ENCODE measurements at places on chromosomes 1 and 21.

- DNase-seq = no peak
Observed at GRCh38 chr1:96016219-96016618, 705.4 kb upstream of the PTBP2 start.

- DNase-seq = no peak
Observed at GRCh38 chr1:65420590-65421350, at the start of the genes LEPR and LEPROT. Gene LEPR (plus strand): TSS chr1:65420668. CDS start chr1:65565566, 144,898 bp downstream. Gene LEPROT (plus strand): TSS chr1:65420668. CDS start chr1:65420725, 57 bp downstream.

GRCh38 chr1:172778456-172779455, 119.9 kb downstream of the FASLG start:
- no peak for DNase-seq

- DNase-seq = no peak
Observed at GRCh38 chr1:154324241-154324640, 1.1 kb upstream of the ATP8B2 start.

DNA sequence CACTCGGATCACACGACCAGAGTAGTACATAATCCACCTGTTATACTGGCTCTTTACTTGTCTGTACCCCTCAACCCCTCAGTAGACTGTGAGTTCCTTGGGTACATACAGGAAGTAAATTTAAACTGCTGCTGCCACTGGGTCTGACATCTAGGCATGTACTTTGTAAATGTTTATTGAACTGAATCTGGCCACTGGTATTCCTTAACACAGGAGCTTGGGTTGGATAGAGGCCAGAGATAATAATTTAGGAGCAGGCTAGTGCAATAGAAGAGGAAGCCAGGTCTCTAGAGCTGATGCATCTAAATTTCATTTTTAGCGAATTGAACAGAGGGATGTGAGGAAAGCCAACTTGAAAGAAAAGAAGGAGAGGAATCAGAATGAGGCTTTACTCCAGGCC, 12.4 kb downstream of the TTC4 start:
- DNase-seq = no peak

- no peak for DNase-seq
Observed at GRCh38 chr1:27528818-27529703, 39.1 kb upstream of the WASF2 start.

GRCh38 chr1:228050571-228051231, 31.8 kb upstream of the ARF1 start:
- no peak for DNase-seq

GRCh38 chr1:240280560-240281322, 189.1 kb downstream of the FMN2 start:
- no peak for DNase-seq

DNA sequence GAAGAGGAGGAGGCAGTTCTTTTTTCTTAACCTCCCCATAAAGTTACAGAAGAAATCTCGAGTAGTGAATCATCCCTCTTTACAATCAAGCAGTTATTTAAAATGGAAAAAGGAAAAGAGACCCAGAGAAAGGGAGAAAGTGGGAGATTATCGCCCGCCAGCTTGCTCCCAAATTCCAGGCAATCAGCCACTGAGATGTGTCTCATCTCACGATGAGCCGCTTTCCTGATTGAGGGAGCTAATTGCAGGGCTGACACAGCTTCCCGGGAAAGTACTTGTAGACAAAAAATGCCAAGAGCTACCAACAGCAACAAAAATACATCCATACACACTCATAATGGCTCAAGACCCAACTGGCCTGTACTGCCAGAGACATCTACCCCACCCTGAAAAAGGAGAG, 191.6 kb upstream of the ZC3H12A start:
- DNase-seq = no peak
